NAMALWA (cell line): ENCODE measurements at places on chromosomes 16 and 17.

- no peak for DNase-seq
Measured at GRCh38 chr17:78144147-78144719, 2.0 kb upstream of the C17orf99 start.

- no peak for DNase-seq
Measured at GRCh38 chr17:8696906-8697305, 47.7 kb downstream of the CCDC42 start.

DNA sequence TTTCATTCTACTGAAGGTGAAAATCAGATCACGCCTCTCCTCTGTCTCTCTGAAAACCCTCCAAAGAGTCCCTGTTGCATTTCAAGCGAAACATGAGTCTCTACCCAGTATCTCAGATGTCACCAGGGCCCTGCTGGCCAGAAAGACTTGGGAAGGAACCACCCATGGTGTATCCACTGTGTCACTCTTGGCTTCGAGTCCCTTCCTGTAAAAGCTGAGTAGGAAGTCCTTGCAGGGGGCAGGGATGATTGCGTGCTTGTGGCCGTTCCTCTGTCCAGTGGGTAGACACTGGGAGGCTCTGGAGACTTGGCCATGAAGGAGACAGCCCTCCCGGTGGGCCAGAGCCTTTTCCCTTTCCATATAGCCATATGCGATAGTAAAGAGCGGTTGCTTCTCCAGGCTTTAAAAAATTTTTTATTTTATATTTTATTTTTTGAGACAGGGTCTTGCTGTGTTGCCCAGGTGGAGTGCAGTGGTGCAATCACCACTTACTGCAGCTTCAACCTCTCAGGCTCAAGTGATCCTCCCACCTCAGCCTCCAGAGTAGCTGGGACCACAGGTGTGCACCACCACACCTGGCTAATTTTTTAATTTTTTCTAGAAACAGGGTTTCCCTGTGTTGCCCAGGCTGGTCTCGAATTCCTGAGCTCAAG is 19.0 kb upstream of the RMI2 start:
- no peak for DNase-seq

GRCh38 chr17:55690105-55690508 is 32.6 kb downstream of the TMEM100 start:
- peak; percentile 21 for DNase-seq

DNA sequence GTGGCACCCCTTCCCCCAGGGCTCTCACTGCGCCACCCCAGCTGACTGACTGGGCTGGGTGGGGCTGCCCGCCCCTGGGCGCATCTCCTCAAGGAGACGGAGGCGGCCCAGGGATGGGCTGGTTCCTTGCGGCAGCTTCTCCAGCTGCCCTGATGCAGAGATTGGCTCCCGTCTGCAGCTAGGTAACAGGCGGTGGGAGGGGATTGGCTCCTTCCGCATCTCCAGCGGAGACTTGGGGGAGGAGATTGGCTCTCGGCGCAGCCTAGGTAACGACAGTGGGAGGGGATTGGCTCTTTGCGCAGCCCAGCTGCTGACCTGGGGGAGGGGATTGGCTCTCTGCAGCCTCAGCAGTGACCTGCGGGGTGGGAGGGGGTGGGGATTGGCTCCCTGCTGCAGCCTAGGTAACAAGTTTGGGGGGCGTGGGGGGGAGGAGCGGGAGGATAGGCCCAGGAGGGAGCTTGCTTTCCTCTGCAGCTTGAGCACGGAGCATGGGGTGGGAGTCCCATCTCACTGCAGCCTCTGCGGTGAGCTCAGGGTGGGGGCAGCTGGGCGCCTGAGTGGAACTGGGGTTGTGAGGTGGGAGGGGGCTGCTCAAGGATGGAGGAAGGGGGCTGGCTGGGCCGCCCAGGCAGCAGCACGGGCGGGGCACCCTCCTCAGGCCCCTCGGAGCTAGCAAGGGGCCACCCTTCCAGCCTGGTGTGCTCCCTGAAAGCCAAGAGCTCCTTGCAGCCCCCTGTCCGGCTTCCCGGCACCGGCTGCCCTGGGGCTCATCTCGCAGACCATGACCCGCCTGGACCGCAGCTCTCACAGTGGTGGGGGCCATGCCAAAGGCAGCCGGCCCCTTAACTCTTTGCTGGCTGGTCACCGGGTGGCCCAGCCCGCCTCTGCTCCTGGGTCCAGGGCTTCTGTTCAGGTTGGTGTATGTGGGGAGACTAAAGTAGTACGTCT is 6.4 kb downstream of the NFE2L1 start:
- DNase-seq: no peak

DNA sequence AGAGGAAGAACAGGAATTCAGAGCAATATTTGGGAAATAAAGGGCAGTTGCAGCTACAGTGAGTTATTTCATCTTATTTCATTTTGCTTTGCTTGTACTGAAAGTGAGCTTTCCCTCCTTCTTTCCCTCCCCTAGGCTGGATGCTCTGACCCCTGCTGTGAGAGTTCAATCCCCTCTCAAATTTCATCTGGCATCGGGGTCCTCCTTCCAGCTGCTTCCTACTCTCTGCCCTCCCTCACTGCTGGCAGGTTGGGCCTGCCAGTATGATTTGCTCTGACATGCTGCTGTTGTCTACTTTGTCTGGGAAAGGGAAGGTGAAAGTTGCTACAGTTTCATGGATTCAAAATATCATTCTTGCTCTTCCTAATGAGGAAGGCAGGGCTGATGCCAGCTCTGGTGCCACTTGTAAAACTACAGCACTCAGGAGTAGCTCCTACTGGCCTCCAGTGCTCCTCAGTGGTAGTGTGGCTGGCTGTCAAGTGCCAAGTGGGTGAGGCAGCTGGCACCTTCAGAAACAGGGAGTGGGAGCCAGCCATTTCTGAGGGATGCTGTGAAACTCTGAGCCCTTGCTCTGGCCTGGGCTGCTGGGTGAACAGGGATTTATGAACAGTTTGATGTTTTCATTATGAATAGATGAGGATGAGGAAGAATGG is 408.6 kb downstream of the HAPSTR1 start:
- DNase-seq: no peak

- no peak for DNase-seq
Measured at GRCh38 chr16:77647726-77648125, 74.6 kb upstream of the NUDT7 start.

DNA sequence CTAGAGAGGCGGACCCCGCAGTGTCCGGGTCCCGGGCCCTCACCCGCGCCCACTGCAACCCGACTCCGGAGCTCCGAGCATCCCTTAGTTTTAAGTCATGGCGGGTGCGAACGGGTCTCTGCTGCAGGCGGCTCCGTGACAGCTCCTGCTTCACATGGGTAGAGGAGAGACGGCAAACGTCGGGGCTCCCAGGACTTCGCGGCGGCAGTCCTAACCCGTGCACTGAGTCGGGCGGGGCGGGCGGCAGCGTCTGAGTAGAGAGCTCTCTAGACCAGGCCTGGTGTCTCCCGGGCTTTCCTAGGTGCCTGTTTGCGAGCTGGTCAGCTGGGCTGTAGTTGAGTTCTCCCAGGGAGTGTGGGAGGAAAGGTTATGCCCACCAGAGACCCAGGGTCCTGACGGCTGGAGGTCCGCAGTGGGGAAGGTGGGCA is 345 bp downstream of the TSC2 start:
- no peak for DNase-seq

DNA sequence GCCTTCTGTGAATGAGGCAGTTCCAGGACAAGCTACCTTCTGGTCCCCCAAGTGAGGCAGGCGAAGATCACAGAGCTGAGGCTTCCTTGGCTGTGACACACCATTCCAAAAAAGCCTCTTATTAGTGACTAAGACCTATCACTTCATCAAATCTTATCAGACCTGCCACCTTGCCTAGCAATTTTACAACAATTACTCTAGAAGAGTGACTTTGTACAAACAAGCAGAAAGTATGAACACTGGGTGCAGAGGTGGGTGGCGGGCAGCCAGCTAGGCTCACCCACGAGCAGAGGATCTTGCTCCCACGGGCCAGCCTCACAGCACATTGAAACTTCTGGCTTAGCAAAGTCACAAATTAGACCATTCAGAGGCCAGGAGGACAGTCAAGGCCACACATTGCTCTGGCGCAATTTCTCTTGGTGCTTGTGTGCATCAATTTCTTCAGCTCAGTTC is 2.2 kb upstream of the ICAM2 start:
- DNase-seq: no peak

- DNase-seq: no peak
Measured at GRCh38 chr16:19940195-19940594, 55.5 kb upstream of the GPRC5B start.

DNA sequence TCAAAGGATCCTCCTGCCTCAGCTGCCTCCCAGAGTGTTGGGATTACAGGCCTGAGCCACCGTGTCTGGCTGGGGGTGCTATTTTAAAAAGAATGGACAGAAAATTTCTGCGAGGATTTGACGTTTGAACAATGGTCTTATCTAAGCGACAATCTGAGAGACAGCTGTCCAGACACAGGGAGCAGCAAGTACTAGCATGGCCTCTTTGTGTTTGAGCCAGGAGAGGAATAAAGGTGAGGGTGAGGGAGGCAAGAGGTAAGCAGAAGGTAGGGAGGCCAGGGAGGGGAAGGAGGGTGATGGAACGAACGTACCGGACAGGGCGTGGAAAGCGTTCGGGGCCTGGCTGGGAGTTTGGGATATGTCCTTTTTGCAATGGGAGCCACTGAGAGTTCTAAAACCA is 59.2 kb downstream of the PITPNC1 start:
- no peak for DNase-seq

GRCh38 chr17:55117164-55117563 is 147.6 kb upstream of the HLF start:
- DNase-seq: no peak

DNA sequence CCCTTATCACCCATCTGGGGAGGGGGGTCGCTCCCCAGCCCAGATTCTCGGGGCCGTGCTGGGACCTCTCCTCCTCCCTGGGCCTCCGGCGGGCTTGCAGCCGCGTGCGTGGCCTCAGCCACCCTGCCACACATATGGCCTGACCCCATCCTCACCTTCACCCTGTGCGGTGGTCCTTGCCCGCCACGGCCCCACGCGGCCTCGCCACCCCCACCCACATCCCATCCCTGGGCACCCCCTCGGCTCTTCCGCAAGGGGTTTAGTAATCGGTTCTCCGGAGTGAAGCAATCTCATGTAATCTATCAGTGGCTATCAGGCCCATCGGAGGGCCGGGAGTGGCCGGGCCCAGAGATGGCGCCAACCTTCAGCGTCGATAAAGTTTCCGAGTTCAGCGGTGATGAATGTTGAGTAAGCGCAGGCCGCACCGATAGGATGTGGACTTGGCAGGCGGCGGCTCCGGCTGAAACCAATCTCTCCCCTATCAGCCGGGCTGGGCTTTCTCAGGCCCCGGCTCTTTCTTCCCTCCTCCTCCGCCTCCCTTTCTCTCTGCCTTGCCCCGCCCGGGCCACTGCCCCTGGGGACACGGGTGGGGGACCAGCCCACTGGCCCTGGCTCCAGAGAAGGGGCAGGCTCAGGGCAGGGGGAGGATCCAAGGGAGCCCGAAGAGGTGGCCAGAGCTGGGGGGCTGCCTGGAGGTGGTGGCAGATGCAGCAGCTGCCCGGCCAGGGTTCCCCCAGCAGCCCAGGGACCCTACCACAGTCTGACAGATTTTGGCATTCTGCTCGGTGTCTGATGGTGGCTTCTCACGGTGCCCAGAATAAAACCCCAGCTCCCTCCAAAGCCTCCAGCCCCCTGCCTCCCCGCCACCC is 20.8 kb downstream of the ZFPM1 start:
- DNase-seq: no peak

- no peak for DNase-seq
Measured at GRCh38 chr17:57915985-57916757, 39.0 kb downstream of the CUEDC1 start.

DNA sequence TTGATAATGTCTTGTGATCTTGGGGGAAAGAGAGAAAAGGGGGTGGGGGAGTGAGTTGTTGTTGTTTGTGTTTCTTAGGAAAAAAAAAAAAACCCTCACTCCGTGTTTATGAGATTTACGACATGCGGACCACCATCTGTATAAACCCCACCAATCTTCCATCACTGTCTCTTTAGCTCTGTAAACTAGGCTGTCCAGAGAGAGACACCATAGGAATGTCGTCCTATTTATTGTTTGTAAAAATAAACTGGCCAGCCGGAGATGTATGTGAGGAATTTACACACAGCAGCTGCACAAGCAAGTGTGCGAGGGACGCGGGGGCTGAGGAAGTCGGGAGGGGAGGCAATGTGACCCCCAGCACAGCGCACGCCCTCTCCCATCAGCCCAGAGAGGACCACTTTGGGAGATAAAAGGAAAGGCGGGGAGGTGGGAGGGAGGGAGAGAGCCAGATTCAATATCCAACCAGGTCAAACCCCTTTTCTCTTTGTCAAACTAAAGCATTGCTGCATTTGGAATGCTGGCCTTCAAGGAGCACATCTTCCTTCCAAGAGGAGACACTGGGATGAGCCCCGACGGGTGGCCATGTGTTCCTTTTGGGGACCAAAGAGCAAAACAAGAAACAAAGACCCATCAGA is 136.2 kb upstream of the SALL1 start:
- DNase-seq: no peak

- DNase-seq: no peak
Measured at GRCh38 chr17:16950488-16950887, 21.4 kb downstream of the TNFRSF13B start.

GRCh38 chr16:72666267-72666666 is 381.7 kb downstream of the ZFHX3 start:
- no peak for DNase-seq

DNA sequence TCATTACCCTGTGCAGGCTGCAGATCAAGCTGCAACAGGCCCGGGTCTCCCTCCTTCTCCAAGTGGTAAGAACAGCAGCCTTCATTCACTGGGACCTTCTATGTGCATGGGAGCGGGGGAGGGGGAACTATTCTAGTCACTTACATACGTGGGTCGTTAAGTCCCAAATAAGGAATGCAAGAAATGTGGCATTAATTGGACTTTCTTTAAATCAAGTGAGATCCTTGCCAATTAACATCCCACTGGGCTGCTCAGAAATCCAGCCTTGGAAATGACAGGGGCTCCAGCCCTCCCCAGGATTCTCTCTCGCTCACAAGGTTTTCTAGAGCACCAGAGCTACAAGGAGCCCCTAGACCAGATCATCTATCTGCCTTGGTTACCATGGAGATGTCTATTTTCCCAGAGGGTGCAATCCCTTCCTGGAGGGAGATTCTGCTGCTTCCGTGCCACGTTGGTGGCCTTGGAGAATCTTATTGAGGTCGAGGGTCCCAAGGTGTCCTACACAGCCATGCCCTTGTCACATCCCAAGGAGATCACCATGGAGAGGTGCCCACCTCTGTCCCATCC is 5.2 kb upstream of the EIF1 start:
- DNase-seq: no peak

- DNase-seq: no peak
Measured at GRCh38 chr17:10777131-10777807, 26.6 kb downstream of the TMEM238L start.

DNA sequence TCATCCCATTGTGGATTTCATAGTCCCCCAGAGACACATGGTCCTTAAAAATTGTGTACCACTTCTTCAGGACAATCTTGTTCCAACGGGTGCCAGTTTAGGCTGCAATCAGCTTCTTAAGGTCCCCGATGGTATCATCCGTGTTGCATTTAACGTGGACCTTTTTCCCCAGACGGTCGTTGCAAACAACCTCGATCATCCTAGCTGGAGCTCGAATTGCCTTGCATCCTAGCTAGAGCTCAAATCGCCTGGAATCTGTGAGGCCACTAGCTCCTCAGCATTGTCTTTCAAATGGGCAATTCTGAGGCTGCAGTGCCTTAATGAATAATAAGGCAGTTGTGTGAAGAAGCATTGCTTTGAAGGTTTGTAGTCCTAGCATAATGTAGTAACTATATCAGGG is 37.7 kb upstream of the RHBDL3 start:
- DNase-seq: no peak

GRCh38 chr17:65626451-65626850 is 65.0 kb upstream of the AXIN2 start:
- DNase-seq: no peak
